NAMALWA (cell line): ENCODE measurements at places on chromosomes 1 and 21.
A peak's percentile ranks its signal among the peaks of the same experiment; 100 is the strongest.

DNA sequence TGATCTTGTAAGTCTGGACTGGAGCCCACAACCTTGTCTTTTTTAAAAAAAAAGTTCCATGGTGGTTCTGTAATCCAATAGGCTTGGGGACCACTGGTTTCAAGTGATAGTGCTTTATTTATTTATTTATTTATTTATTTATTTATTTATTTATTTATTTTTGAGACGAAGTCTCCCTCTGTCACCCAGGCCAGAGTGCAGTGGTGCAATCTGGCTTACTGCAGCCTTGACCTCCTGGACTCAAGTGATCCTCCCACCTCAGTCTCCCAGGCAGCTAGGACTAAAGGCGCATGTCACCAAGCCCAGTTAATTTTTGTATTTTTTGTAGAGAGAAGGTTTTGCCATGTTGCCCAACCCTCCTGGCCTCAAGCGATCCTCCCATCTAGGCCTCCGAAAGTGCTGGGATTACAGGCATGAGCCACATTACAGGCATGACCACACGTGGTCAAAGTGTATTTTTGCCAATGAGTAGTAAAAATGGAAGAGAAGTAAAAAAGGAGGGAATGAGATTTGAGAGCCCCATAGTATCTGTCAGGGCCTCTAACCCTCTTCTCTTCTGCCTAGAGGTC is 44.8 kb upstream of the ARHGAP29 start:
- DNase-seq: no peak

GRCh38 chr1:241213139-241213538 is 143.9 kb downstream of the RGS7 start:
- DNase-seq: no peak

- no peak for DNase-seq
Observed at GRCh38 chr1:30686236-30686935, 37.0 kb downstream of the MATN1 start.

- peak; percentile 48 for DNase-seq
Observed at GRCh38 chr1:101235696-101236515, 913 bp upstream of the S1PR1 start.

GRCh38 chr21:19463966-19464365 is 1060.4 kb upstream of the TMPRSS15 start:
- no peak for DNase-seq

- DNase-seq: peak; percentile 83
Observed at GRCh38 chr1:39901714-39902459, at the start of gene MYCL. Gene MYCL (minus strand): TSS chr1:39901917. CDS start chr1:39901434, 483 bp downstream.

GRCh38 chr1:182630586-182630985 is 26.4 kb upstream of the RGS16 start:
- no peak for DNase-seq

DNA sequence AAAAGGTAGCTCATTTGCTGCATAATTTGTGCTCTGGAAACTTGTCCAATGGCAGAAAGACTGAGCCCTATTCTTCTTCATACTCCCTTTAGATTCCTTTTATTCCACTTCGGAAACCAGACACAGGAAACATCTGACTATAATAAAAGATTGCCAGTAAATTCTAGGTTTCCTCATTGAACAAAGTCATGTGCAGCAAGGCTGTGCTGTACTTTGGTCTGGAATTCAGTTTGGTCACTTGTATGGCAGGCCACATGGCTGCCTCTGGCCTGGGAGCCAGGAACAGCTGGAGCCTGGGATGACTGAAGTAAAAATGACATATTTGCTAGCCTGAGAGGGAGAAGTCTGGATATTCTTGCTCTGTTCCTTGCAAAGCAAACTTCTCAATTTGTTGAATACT is 79.6 kb downstream of the ST3GAL3 start:
- no peak for DNase-seq
